ENCODE measurements at places on chromosomes 1 and 21. TPM values are rescaled to one million over a fixed set of nuclear protein-coding genes. Genes with fewer than 3 reads are reported as not detected.
A peak's percentile ranks its signal among the peaks of the same experiment; 100 is the strongest.

Gene MROH9
- not detected for total RNA-seq

DNA sequence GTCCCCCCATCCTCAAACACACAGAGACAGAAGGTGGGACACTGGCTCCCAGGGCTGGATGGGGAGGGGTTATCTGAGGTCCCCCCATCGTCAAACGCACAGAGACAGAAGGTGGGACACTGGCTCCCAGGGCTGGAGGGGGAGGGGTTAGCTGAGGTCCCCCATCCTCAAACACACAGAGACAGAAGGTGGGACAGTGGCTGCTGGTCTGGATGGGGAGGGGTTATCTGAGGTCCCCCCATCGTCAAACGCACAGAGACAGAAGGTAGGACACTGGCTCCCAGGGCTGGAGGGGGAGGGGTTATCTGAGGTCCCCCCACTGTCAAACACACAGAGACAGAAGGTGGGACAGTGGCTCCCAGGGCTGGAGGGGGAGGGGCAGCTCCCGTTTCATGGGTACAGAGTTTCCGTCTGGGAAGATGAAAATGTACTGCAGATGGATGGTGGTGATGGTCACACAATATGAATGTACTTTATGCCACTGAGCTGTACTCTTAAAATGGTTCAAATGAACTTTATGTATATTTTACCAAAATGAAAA lies 69.2 kb downstream of the SCCPDH start:
- DNase-seq = no peak

DNA sequence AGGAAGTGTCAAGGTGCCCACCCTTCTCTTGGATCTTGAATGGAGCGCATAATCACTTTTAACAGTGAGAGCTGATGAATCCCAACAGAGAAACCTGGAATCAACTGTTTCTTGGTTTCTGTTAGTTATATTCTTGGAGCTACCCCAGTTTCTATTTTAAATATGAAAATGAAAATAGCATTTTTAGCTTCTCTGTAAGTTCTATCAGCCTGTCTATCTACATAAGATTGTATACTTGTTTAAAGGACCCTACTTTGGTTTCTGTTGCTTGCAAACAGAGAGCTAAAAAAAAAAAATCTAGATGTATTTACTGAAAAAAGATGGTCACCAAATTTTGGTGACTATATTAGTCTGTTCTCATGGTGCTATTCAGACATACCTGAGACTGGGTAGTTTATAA lies 670.0 kb downstream of the NCAM2 start:
- no peak for DNase-seq

Gene CR1L
- total RNA-seq = not detected

- DNase-seq = peak; percentile 54
Measured at GRCh38 chr1:56508523-56508983, 70.8 kb downstream of the PLPP3 start.

- no peak for DNase-seq
Measured at GRCh38 chr1:182368903-182369302, 22.7 kb downstream of the GLUL start.

DNA sequence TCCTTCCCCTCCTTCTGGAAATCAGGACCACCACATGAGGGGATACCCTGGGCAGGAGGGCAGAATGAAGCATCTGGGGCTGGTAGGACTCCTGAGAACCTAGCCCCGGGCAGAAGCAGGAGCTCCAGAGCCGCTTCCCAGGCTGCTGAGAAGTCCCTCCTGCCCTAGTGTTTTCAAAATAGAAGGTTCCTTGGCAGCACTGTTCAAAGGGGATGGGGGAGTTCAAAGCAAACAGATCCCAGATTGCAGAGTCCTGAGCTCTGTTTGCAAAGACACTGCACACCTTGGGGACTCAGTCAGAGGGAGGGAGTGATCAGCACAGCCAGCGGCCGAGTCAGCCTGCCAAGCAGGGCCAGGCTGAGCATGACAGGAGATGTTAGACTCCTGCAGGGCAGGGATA lies 177.8 kb downstream of the PTPRU start:
- no peak for DNase-seq

GRCh38 chr1:61921435-61921834 lies 179.2 kb downstream of the PATJ start:
- no peak for DNase-seq

DNA sequence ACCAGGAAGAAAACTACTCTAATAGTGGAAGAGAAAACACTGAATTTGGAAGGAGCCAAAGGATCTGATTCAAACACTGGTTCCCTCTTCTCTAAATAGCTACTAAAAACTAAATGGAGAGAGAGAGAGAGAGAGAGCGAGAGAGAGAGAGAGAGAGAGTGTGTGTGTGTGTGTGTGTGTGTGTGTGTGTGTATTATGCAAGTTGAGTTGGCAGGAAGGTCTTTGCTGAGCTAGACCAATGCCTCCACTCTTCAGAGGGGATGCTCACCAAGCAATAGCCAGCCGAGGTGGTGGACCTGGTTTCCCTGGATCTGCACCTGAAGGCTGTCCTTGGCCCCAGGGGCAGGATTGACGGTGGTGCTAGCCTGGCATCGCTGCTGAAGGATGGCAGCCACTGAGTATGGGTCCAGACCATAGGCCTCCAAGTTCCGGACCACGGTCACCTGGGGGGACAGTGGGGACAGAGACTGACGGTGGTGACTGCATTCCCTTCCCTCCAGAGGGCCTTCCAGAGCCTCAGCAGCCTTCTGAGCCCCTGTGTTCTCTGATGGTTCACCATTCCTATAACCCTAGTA lies 18.8 kb downstream of the EIF2D start:
- DNase-seq = no peak

- no peak for DNase-seq
Measured at GRCh38 chr1:30928171-30928570, 19.6 kb upstream of the SDC3 start.

Gene NHLH1
- 0.04 TPM for total RNA-seq

- DNase-seq = no peak
Measured at GRCh38 chr21:42855937-42856335, 23.4 kb downstream of the WDR4 start.

GRCh38 chr1:155706139-155706538 lies 17.2 kb downstream of the DAP3 start:
- peak; percentile 73 for DNase-seq

DNA sequence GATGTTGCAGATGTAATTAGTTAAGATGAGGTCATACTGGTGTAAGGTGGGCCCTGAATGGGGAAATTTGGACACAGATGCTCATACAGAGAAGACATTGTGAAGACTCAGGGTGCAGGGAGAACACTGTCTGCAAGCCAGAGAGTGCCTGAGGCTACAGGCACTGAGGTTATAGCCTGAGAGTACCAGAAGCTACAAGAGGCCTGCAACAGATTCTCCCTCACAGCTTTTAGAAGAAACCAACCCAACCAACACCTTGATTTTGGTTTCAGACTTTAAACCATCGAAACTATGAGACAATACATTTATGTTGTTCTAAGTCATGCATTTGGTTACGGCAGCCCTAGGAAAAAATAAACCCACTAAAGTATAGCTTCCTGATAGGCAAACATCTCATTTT lies 321.7 kb upstream of the USP25 start:
- no peak for DNase-seq

GRCh38 chr1:25432749-25433388 lies 2.2 kb downstream of the MACO1 start:
- DNase-seq = no peak

DNA sequence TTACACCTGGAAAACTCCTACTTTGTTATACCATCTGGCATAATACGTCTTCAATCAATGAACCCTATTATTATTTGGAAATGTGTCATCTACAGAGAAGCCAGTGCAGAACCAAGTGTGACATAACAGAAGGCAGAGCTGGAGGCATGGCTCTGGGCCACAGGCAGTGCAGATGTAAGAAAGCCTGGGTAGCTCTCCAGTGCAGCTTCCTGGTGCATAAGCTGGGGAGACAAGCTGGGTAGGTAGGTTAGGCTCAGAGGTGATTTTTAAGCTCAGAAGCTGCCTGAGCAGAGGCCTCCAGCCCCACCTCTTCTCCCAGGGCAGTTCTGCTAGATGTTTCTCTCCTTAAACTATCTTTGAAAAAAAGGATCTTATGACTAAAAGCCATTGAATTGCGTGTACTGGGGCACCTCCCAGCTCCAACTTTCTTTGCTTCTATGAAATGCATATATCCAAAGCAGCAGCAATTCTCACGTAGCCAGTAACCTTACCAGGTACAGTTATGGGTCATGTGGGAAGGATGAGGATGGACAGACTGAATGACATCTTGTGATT lies 30.7 kb downstream of the AKNAD1 start:
- peak; percentile 27 for DNase-seq

Gene TSSK3
- not detected for total RNA-seq

Gene S100A9
- 12.1 TPM for total RNA-seq

DNA sequence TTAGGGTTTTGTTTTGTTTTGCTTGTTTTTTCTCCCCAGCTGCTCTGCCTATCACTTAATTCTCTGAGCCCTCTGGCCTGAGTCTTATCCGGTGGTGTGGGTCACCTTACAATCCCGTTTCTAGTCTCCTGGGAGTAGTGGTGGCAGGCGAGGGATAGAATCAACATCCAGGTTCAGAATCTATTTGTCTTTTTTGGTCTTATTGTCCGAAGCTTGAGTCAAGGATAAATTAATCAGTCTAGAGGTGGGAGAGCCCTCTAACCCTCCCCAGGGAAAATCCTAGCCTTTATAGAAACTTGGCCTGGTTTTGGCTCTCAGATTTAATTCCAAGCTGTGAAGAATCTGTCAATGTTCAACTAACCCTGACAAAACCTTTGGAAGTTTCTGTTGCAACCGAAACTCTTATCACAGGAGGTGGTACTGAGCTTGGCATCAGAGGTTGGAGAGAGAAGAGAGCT lies 246.3 kb downstream of the FGGY start:
- no peak for DNase-seq

Gene RGS5
- 1.3 TPM for total RNA-seq

DNA sequence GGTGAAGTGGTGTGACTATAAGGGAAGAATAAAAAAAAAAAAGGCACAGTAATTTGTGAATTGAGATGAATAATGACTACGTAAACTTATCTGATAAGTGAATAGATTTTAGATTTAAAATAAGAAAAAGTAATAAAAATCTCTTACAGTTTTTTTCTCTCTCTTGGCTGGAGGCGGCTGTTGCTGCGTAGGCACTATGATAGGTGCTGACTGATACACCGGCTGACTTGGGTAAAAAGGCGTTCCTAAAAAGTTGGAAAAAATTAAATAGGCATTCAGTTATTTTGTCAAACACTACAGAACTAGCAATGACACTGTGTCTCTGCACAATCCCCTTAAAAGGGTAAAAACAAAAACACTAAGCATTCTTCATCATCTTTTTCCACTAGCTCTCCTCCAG lies 185.7 kb upstream of the HP1BP3 start:
- no peak for DNase-seq

Gene HDGF
- 430 TPM for total RNA-seq

- no peak for DNase-seq
Measured at GRCh38 chr1:118244194-118244593, 59.2 kb upstream of the SPAG17 start.

GRCh38 chr1:188937965-188938551 lies 1539.6 kb downstream of the BRINP3 start:
- DNase-seq = no peak

- DNase-seq = no peak
Measured at GRCh38 chr1:207398986-207399385, 55.1 kb upstream of the CR2 start.

DNA sequence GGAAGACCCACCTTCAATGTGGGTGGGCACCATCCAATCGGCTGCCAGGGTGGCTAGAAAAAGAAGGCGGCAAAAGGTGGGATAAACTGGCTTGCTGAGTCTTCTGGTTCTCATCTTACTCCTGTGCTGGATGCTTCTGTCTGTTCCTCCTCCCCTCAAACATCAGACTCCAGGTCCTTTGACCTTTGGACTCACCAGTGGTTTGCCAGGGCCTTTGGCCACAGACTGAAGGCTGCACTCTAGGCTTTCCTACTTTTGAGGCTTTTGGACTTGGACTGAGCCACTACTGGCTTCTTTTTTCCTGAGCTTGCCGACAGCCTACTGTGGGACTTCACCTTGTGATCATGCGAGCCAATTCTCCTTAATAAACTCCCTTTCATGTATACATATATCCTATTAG lies 55.9 kb downstream of the VCAM1 start:
- DNase-seq = no peak

GRCh38 chr21:38988509-38989378 lies 183.0 kb downstream of the ETS2 start:
- no peak for DNase-seq

Gene LGR6
- total RNA-seq = 0.78 TPM

Gene SELL
- total RNA-seq = not detected

DNA sequence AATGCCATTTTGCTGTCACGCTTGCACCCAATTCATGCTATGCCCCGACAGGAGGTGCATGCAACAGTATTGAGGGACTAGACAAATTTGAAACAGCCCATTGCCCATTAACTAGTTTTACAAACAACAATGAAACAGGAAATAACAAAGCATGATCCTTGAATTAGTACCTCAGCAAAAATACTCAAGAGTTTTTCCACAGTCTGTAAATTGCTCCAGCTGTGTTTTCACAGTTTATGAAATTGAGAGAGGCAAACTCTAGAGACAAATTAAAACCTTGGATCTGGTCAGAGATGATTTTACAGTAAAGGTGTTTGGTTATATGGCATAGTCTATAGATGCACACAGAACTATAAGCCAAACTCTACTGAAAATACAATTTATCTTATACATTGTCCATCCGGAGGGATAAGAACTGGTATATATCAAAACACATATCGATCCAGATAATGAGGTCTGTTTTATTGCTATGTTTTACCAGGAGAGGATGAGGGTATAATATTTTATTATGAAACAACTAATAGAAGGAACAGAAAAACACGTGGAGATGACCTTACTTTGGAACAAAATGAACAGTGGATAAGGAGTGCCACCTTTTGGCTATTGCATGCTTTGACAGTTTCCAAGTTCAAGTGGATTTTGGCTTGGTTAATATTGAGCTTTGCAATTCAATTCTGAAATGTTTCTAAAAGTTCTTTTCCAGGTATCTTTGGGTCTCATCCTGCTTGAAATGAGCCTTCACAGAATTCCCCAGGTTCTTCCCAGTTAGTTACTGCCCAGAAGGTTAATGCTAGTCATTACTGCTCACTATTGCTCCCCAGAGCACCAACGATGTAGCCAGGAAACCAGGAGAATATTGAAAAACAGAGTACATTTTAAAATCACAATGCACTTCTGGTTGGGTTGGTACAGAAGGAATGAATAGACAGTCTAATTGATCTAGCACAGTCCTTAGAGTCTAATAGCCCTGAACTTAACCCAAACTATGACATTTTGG lies 45.7 kb downstream of the ZC3H11B start:
- DNase-seq = no peak

GRCh38 chr1:54112705-54113368 lies 40.0 kb downstream of the CDCP2 start:
- no peak for DNase-seq
